Testis (tissue), 5 donors: ENCODE measurements at places on chromosomes 2 and 18.

DNA sequence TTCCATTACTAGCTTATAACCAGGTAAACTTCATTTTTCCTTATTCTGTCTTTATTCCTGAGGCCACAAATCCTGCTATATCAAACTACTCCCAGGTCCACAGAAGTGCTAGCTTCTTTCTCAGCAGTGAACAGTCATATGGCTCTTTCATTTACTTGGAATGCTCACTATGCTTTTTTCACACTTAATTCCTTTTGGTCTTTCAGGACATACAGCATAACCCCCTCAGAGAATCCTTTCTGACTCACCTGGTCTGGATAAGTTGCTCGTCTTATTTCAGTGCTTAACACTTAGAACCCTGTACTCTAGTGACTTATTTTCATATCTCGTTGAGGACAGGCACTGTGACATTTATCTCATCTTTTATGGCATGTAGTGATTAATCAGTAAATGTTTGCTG is 325.0 kb upstream of the UBE2E3 start:
- no peak for DNase-seq

DNA sequence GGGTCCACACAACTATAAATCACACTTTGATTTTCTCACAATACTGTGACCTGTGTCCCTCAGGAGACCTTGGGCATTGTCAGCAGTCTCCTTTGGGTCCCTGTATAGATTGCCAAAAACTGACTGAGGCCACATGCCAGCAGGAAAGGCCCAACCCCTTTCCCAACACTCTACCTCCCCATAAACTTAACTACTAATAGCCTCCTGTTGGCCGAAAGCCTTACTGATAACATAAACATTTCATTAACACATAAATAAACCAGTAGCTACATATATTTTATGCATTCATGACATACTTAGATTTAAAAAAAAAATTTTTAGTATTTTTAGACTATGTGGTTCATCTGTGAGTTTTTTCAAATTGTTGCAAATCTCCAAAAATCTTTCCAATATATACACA is 153.5 kb downstream of the ARL4C start:
- no peak for DNase-seq

DNA sequence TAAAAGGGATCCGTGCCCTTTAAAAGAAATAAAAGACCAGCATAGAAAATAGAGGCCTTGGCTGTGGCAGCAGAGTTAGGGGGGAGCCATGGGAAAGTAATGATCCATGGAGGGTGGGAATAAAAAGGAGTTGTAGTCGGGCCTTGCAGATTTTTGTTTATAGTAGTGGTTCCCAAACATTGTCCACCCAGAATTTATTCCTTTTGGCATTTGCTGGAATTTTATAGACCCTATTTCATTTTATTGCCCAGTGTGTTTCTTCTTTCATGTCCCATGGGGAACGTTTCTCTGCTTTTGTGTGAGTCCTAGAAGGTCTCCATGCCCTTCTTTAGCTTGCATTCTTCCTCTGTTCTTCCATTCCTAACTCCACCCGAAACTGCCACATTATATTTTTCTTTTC is 222.2 kb downstream of the LTBP1 start:
- DNase-seq: no peak

- DNase-seq: no peak
Measured at GRCh38 chr2:118292991-118293390, 204.7 kb downstream of the INSIG2 start.

- no peak for DNase-seq
Measured at GRCh38 chr2:56757884-56758545, 574.2 kb downstream of the CCDC85A start.

DNA sequence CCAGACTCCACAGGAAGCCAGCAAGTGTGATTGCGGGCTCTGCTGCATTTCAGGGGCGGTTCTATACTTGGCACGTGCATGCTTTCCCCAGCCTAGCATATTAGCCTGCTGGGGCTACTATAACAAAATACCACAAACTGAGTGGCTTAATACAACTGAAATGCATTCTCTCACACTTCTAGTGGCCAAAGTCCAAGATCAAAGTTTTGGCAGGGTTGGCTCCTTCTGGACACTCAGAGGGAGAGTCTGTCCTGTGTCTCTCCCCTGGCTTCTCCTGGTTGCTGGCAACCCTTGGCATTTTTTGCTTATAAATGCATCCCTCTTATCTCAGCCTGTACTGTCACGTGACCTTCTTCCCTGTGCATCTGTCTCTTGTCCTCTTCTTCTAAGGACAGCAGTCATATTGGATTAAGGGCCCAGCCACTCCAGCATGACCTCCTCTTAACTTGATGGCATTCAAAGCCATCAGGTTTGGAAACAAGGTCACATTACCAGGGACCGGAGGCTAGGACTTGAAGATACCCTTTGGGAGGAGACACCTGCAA is 138.7 kb downstream of the RNF152 start:
- no peak for DNase-seq
